Stimulated activated CD4-positive, alpha-beta T cell treated with anti-CD3 and anti-CD28 coated beads, Interleukin-1b, Interleukin-23, amount 100 ng/mL, for 1 hour (primary cell): ENCODE measurements at places on chromosomes 16 and 17.

DNA sequence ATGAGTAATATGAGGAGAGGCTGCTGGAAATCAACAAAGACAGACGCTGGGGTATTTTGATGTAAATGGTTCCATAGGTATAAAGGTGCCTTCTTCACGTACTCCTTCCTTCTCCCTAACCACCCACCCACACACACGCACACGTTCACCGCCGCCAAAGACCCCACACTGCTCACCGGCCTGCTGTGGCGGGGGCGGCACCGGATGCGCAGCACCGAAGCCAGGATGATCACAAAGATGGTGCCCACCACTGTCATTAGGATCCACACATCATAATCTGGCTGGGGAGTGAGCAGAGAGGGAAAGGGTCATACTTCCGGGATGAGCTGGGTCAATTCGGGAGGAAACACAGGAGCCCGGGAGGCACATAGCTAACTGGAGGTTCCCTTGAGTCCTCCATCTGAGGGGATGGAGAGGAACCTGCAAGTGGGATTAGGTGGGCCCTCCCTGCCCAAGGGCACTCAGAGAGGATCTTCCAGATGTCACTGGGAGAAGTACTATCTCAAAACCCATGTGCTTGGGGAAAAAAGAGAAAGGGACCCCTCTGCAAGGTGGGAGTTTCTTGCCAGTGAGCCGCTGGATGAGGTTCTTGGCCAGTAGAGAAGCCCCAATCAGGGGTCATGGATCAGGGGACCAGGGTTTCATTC, 10.5 kb upstream of the SUPT4H1 start:
- DNase-seq = no peak

GRCh38 chr16:23801378-23801777, 34.4 kb upstream of the PRKCB start:
- DNase-seq = peak; percentile 54

DNA sequence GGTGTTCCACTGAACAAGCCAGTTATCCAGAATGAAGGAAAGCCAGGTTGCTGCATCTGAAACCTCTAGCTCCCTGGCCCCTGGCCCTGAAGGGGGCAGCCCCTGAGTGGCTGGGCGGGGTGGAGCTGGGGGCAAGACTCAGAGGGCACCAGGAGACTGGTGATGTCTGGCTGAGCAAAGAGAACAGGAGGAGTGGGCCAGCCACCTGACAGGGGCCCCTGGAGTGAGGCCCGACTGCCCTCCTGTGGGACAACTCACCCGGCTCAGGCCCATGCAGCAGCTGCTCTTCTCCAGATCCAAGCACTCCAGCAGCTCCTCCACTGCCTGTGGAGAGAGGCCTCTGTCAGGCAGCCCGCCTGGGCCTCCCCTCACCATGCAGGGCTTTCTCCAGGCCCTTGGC, 60.4 kb downstream of the PIPOX start:
- DNase-seq = no peak

DNA sequence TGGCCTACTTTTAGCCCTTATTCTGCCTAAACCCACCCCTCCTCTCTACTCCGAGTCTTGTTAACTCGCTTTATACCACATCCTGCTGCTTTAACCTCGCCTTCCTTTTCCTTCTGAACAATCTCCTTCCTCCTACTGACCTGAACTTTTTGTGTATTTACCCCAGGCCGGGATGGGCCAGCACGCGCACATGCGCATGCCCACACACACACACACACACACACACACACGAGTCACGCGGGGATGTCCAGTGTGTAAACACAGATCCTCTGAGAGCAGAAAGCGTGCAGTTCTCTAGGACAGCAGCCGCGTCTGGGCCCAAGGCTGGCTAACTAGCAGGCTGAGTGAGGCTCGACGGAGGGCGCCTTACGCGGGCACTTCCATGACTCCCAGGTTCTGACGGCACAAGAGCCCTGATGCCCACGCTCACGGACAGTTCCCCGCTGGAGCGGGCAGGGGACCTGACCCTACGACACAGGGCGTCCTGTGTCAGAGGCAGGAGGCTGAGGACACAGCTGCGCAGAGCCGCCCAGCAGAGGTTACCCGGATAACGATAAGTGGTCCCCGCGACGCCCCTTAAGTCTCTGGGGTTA, 610 bp downstream of the PIK3R5 start:
- no peak for DNase-seq

GRCh38 chr16:18018376-18018775, 318.2 kb downstream of the NPIPA8 start:
- no peak for DNase-seq

- DNase-seq = no peak
These were observed 40.0 kb downstream of the GRB7 start for GRCh38 chr17:39777534-39778365.

GRCh38 chr16:77780378-77780837, 8.0 kb upstream of the VAT1L start:
- DNase-seq = no peak

DNA sequence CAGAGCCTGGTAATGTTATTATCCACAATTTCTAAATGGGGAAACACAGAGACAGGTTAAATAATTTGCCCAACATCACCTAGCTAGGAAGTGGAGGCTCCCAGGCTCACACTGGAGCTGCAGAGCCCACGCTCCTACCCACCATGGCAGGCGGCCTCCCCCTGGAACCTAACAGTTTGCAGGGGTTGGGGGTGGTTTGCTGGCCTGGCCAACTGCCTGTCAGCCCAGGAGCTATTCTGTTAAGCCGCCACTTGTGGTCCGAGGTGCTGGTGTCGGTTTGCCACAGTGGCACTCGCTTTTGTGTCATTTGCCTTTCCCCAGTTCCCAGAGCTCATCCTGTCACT, 3.6 kb downstream of the PRCD start:
- DNase-seq = no peak

- DNase-seq = no peak
These were observed 45.9 kb downstream of the MAPT start for GRCh38 chr17:45940293-45940692.

GRCh38 chr16:2787961-2788360, 601 bp upstream of the PRSS33 start:
- DNase-seq = no peak

DNA sequence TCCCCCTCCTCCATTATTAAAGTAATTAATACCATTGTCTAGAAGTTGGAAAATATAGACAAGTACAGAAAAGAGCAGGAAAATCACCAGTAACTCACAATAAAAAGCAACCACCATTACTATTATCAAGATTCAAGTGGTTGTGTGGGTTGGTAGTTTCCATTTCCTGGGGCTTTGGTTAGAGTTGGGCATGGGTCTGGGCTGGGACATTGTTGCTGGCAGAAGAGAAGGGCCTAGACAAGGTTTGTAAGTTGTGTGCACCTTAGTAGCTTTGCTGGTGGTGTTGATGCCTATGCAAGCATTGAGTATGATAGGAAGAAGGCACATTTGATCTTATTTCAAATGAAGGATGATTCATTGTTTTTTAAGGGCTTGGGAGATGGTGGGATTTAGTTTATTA, 25.4 kb upstream of the NFATC3 start:
- DNase-seq = no peak

DNA sequence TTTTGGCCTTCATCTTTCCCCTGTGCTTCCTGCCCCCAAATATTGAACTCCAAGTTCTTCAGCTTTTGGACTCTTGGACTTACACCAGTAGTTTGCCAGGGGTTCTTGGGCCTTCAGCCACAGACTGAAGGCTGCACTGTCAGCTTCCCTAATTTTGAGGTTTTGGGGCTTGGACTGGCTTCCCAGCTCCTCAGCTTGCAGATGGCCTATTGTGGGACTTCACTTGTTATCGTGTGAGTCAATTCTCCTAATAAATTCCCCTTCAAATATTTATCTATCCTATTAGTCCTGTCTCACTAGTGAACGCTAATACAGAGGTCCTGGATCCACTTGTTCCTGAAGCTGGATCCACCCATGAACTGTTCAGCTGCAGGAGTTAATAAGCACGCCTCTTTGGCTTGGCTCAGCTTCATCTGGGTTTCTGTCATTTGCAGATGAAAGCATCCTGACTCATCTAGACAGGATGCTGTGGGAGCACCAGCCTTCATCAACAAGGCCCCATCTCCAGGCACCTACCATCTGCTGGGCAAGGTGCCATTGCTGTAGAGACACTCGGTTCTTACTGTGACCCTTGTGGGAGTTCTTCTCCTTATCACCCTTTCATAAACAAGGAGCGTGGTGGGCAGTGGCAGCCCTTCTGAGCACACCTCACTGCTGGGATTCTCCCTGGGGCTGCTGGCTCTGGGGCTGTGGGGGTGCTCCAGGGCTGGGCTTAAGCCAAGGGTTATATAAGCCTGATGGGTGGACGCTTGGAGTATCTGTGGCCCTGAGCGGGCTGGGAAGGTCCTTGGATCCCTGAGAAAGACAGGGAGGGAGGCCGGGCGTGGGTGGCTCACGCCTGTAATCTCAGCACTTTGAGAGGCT, 23.1 kb downstream of the LAT start:
- no peak for DNase-seq

DNA sequence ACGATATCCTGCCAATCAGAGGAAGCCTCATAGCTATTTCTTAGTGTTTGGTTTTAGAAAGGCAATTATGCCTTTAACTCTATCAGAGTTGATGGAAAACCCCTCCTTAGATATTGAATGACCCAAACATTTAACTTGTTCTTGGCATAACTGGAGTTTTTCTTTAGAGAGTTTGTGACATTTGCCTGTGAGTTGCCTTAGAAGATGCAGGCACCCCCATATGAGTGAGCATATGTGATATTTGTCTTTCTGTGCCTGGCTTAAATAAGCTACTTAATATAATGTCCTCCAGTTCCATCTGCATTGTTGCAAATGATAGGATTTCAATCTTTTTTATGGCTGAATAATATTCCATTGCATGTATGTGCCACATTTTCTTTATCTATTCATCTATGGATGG, 19.6 kb upstream of the B4GALNT2 start:
- DNase-seq = no peak

DNA sequence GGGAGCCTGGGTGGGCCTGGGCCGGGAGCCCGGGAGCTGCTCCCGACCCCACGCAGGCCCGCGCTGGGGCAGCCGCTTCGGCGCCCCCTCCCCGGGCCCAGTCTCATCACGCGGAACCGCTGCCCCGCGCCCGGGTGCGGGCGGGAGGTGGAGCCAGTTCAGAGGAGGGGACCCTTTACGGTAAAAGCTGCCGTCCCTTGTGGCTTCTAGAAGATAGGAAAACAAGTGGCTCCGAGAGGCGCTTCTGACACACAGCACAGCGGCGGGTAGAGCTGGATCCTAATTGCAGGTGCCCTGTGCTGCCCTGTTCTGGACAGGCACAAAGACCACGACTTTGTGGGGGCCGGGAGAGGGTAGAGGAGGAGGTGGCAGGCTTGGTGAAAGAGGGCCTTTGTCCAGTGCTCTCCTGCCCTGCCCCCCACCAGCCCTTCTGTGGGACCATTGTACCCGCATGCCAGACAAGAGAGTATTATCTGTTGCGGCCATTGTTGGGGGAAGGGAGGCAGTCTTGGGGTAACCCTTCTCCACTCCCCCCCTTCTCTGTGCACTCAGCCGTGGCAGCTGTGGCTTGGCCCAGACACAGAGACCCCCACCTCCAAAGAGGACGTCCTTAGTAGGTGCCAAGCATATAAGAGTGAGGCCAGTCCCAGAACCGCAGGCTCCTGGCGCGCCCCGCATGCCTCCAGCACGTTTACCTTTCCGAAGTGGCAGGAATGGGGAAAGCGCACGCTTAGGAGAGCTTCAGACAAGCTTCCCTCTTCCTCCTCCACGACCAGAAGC, 736 bp downstream of the CNP start:
- DNase-seq = peak; percentile 14

DNA sequence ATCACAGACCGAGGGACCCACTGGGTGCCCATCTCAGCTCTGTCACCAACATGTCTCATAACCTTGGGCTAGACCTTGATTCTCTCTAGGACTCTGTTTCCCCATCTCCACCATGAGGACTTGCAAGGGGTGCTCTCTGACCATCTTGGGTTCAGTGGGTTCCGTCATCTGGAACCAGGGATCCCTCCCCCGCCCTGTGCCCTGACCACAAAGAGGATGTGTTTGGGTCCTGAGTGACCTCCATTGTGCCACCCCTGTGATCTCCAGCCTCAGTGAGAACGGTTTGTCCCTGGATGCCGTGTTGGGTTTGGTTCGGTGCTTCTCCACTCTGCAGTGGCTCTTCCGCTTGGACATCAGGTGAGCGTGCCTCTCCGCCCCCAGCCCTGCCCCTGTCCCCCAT, 49.1 kb upstream of the CPNE2 start:
- DNase-seq = no peak

DNA sequence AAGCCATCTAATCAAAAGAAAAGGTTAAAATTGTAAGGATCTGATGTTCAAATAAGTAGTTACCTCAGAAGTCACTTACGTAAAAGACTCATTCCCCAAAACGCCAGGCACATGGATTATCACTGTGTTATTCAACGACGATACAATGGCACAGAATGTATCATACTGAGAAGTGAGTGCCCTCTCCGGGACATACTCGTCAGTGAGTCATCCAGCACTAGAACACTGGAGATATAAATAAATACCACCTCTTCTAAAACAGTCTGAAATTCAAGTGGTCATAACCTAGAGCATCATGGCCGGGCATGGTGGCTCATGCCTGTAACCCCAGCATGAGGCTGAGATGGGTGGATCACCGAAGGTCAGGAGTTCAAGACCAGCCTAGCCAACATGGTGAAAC, 24.9 kb downstream of the USP31 start:
- DNase-seq = no peak

DNA sequence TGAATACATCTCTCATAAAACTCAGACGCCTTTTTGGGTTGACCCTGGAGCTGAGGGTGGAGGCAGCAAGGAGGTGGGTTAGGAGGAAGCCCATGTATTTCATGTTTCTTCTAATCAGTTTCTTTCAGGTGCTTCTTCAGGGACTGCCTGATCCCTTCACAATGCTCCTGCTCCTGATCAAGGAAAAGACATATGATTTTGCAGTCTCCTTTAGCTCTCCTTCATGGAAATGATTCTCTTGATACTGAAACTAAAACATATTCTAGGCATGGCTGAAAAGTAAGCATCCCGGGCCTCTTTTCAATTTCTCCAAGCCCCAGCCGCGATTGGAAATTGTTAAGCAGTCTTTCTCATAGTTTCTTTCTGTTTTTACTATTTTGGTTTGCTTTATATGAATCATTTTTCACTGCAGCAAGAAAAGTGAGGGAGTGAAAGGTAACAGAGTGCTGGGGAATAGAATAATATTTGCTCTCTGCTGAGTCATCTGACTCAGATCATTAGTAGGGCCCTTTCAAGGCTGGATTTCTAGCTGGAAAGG, 730.7 kb downstream of the CDH11 start:
- no peak for DNase-seq

DNA sequence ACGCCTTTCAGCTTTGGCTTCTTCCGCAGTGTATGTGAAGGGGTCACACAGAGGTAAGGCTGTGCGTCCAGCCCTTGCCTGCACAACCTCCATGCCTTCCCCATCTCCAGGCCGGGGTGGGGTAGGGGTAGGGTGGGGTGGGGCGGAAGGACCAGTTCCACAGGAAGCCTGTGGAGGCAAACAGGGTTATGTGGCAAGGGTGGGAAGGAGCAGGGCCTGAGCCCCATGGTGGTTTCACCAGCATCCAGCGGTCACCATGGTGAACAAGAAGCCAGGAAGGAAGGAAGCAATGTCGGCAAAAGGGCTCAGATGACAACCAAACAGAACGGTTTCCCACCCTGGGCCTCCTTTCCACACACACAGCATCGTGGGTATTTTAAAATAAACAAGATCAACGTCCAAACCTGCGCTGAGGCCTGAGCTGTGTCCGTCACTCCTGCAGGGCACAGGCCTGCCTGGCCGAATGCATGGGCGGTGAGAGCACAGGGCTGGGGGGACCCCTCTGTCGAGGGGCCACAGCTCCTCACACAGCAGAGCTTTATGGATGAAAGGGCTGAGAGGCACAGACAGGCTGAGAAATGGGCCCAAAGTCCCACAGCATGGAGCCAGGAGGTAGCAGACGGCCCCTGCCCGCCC, 80.5 kb downstream of the ZNF778 start:
- DNase-seq = no peak

- peak; percentile 45 for DNase-seq
These were observed 1.1 kb upstream of the NXN start for GRCh38 chr17:980406-981291.
